ENCODE measurements at places on chromosomes 13 and 19.

DNA sequence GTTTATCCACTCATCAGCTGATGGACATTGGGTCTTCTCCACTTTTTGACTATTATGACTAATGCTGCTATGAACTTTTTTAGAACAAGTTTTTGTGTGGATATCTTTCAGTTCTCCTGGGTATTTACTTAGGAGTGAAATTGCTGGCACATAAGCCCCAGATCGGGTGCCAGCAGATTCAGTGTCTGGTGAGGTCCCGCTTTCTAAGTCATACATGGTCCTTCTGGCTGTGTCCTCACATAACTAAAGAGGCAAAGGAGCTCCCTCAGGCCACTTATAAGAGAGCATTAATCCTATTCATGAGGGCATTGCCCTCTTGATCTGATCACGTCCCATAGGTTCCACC lies 600 bp upstream of the ZNF226 start:
- no peak for DNase-seq

- DNase-seq = no peak
Observed at GRCh38 chr19:1265615-1266128, 3.5 kb upstream of the CIRBP start.

DNA sequence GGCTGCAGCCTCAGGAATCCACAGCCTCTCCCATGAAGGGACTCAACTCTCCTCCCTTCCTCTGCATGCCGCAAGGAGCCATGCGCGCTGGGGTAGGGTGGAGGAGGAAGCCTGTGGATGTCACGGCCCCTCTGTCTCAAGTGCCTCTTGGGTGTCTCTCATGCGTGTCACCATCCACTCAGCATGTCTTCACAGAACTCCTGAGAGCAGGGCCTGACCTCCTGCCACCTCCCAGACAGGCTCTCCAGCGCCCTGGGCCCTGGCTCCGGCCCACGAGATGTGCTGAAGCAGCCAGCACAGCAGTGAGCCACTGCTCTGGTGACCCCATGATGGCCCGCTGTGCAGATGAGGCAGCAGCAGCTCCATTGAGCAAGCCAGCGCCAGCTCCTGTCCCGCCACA lies 25.9 kb upstream of the SPACA7 start:
- DNase-seq = peak; percentile 12

DNA sequence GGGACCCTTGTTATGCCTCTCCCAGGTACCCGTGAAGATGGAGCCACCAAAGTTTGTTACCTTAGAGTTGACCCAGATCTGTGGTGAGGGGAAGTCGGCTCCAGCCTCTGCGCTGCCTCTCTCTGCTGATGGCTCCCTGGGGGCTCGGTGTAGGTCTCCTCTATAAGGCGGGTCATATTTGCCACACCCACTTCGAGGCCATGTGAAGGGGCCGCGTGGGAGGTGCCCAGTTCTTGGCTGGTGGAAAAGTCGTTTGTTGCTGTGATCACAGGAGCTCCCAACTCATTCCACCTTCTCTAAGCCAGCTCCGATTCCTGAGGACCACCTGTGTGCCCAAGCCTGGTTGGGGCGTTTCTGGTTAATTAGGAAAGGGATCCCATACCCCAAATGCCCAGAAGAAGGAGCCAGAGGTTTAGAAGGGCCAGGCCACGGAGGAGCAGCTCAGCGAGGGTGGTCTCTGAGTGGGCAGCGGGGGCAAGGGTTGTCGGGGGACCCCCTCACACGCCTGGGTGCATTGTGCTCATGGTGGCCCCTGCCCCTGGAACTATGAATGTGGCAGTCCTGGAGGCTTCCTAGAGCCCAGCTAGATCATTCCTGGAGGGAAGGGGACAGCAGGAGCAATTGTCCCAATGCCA lies 296.5 kb downstream of the ZNF536 start:
- no peak for DNase-seq

GRCh38 chr13:95557013-95557412 lies 4.5 kb downstream of the CLDN10 start:
- DNase-seq = no peak

- DNase-seq = no peak
Observed at GRCh38 chr13:78131811-78132210, 213.2 kb upstream of the EDNRB start.

GRCh38 chr19:51320280-51320657 lies 8.8 kb downstream of the IGLON5 start:
- DNase-seq = no peak

DNA sequence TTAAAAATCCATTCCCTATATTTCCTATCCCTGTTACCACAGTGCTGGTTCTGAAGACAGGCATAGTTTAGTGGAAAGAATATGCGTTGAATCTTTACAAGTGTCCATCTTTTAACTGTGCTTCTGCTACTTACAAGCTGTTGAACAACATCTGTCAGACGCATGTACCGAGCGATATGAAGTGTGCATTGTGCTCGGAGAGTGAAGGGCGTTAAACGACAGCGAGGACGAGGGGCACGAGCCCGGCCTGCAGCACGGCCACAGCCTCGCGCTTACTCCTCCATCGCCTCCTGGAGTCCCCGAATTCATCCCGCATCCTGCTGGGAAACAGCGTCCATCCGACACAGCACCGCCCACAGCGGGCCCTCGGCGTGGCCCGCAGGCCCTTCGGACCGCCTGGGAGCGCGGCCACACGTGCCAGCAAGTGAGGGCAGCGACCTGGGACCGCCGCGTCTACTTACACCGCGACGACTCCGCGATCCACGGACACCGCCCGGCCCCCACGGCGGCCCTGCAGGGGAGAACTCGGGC lies 514 bp downstream of the PCID2 start:
- DNase-seq = no peak

DNA sequence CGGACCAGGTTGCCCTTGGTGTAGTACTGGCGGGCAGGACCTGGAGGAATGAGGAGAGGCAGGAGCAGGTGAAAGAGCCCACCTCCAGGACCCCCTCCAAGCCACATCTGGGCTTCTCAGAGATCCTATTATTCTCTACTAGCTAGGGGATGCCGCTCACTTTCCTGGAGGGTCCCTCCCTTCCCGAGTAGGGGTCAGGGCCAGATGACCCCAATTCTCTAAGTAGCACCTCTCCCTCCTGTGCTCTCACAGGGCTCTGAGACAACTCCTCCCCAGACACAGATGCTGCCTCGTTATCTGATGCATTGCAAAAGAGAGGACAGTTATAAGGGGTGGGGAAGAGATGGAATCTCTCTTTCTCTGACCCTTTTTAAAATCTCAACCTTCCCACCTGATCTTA lies 22.9 kb downstream of the GP6 start:
- DNase-seq = no peak

- no peak for DNase-seq
Observed at GRCh38 chr13:73201626-73202025, 142.8 kb downstream of the KLF5 start.

DNA sequence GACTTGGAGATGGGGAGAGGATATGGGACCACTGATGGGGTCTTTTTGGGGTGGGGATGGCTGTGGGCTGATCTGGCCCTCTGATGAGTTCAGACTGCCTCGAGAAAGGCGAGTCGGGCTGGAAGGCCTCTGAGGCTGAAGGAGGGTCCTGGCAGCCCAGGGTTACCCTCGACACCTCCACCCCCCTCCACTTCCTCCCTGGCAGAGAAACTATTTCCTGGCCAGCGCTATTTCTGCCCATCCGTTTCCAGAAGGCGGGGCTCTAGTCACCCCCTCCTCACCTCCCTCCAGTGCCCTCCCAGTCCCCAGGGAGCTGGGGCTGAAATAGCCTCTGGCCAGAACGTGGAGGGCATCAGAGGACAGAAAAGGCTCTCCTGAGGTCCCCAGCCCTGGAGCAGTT lies 9.7 kb downstream of the EXOC3L2 start:
- no peak for DNase-seq

- DNase-seq = no peak
Observed at GRCh38 chr19:49856574-49857021, 5.6 kb downstream of the PTOV1 start.
